ENCODE measurements at places on chromosomes 7 and 10. TPM values are rescaled to one million over a fixed set of nuclear protein-coding genes. Genes with fewer than 3 reads are reported as not detected.

The CYP26C1 gene
- not detected for total RNA-seq

The HOXA7 gene
- total RNA-seq: 7.1 TPM

The SORBS1 gene
- total RNA-seq: not detected

The TRIM73 gene
- 0.20 TPM for total RNA-seq

The GPR85 gene
- not detected for total RNA-seq

The GIMAP7 gene
- not detected for total RNA-seq

DNA sequence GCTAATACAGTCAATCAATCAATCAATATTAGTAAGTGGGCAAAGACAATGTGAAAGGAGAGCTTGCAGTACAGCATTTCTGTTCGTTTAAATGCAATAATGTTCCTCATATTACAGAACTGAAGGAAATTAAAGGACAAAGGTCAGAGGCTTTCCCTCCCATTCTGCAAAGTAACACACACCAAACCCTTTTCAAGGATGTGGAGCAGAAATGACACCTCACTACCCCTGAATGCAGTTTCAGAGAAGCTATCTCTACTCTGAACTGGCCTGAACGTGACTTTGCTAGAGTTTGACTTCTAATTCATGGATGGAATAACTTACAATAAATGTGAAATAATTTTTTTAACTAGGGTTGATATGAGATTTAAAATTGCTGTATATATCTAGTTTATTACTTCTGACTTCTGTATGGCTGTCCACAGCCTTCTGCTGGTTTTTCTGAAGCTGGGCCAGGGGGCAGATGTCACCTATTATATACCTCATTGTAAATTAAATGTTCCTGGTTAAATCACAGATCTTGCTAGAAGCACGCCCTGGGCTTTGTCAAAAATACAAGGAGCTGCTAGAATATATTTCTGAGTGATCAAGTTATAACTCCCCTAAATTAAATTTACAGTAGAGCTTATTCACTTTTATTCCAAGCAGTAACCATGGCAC, 156.9 kb upstream of the C7orf33 start:
- DNase-seq: no peak

DNA sequence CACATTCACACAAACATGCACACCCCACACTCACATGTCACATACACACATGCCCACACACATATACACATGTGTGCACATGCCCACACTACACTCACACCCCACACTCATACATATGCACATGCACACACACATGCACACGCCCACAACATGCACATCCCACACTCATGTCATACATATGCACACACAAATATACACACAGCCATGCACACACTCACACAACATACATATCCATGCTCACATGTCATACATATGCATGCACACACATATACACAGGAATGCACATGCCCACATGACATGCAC, 219.8 kb downstream of the DNAJB6 start:
- DNase-seq: no peak

DNA sequence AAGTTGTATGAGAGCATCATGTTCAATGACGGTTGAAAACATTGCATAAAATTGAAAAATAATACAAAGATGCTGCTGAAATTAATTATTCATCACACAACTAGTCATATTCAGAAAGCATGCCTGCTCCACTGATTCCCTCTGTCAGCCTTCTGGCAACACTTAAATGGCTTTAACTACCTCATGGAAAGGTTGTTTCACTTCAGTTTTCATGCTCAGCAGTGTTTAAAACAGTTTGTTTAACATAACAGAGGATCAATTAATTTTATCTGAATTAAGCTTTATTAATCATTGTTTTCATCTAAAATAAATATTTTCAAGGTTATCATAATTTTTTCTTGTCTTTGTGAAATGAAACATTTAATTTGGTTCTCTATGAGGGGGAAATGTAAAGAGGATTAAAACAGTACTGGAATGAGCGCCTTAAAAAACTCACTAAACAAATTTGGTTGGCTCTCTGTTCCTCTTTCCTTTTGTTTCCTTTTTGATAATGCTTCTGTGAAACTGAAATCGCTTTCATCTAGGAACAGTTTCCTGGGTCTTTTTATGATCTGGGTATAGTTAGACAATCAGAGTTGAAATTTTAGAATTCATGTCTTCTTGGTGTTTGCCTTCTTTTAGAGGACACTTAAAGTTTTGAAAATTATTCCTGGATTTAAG, 427.4 kb downstream of the SH2D4B start:
- no peak for DNase-seq

- no peak for DNase-seq
Measured at GRCh38 chr10:63761243-63761642, 240.0 kb downstream of the REEP3 start.

- DNase-seq: no peak
Measured at GRCh38 chr7:114793155-114793845, 128.6 kb upstream of the MDFIC start.
